Activated CD4-positive, alpha-beta T cell treated with anti-CD3 and anti-CD28 coated beads for 24 hours (primary cell): ENCODE measurements at places on chromosomes 11 and 22.

DNA sequence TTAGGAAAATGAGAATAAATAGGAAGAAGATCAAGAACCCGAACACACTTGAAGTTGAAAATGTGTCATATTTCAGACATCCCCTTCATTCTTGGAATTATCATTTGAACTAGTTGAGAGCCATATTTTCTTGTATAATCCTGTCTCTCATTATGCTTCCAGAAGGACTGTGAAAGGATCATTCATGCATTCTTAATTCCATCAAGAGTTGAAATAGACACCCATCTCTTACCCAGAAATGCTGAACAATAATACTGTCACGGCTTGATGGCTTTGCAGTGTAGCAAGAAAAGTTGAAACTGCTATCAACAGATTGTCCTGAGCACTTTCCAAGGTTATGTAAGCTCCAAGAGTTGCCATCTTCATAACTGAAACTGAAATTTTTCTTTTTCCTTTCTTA, 79.7 kb downstream of the ARHGAP42 start:
- DNase-seq = no peak

- no peak for DNase-seq
Measured at GRCh38 chr22:29830585-29830984, 7.5 kb downstream of the ASCC2 start.

GRCh38 chr22:33018232-33018864, 39.8 kb downstream of the SYN3 start:
- DNase-seq = peak; percentile 39

- no peak for DNase-seq
Measured at GRCh38 chr11:71171576-71171975, 80.8 kb downstream of the SHANK2 start.

GRCh38 chr22:20571078-20571503, 63.7 kb downstream of the MED15 start:
- no peak for DNase-seq

DNA sequence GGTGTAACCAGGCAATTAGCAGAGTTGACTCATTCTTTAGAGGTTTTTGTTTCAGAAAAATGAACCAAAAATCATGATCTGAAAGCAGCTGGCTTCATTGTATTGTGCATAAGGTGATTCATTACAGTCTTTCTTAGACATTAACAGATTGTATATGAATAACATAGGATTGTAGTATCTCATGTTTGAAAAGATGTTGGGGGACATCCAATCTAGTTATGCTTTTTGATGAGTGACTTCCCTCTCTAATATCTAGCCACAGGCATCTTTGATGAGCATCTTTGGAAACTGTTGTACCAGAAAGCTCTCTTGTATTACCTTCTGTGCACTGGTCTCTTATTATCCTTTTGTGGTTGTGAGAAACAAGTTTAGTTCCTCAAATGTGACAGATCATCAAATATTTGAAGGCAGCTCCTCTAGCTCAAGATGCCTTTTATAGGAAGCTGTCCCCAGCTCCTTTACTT, 8.3 kb downstream of the GRK3 start:
- no peak for DNase-seq

DNA sequence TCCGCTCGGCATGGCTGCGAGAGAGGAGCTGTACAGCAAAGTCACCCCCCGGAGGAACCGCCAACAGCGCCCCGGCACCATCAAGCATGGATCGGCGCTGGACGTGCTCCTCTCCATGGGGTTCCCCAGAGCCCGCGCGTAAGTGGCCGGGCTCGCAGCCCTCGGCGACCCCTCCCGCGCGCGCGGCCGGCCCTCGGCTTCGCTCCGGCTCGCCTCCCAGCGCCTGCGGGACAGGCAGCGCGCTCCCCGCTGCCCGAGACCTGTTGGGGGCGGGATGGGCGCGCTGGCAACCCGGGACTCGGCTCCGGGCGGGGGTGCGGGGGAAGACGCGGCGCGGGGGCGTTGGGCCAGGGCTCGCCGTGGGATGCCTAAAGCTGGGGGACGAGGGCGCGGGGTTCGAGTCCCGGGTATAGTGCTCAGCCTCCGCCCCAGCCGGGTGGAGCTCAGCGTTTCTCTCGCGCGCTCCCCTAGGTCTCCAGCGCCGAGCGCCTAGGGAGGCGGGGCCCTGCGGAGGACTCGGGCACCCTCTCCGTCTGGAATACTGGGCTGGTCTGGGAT, 630 bp downstream of the UBASH3B start:
- peak; percentile 30 for DNase-seq

DNA sequence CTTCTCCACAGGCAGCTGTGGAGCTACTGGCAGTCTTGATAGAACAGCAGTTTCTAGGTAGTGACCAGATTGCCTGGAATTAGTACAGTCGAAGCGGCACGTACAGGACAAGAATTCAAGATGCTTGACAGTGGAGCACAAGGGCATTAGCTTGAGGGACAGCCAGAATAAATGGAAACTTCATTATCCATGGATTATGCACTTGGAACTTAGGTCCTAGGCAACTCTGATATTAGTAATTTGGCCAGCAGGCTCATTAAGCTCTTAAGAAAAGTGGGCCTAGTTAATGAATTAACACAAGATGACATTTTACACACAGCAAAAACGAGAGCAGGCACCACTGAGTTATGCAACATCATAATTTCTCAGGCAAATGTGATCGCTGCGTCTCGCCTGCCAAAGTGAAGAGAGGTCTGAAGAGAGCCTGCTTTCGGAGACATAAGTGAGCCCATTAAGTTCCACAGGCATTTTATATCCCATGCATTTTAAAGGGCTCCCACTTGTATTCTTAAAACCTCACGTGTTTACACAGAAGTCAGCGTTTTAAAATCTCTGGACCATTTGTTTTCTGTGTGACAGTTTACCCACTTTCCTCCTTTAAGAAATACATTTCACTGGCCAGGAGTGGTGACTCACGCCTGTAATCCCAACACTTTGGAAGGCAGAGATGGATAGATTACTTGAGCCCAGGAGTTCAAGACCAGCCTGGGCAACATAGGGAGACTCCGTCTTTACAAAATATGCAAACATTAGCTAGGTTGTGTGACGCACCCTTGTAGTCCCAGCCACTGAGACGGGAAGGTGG, 66.2 kb downstream of the COMMD9 start:
- no peak for DNase-seq

DNA sequence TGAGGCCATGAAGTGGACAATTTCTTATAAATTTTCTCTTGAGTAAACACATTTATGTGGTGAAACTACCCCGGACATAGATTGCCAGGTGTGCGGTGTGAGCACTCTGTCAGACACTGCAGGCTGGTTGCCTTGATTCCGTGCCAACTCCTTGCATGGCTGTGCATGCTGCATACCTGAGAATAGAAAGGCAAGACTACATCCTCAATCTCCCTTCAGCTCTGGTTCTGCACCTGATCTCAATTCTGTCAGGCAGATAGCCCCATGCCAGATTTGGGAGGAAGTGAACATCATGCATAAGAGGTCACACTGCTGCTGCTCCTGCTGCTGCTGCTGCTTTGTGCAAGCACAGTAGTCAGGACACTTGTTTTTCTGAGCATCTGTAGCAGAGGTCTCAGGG, 42.5 kb upstream of the DEUP1 start:
- DNase-seq = no peak

GRCh38 chr22:40676644-40677043, 2.6 kb upstream of the MCHR1 start:
- no peak for DNase-seq

DNA sequence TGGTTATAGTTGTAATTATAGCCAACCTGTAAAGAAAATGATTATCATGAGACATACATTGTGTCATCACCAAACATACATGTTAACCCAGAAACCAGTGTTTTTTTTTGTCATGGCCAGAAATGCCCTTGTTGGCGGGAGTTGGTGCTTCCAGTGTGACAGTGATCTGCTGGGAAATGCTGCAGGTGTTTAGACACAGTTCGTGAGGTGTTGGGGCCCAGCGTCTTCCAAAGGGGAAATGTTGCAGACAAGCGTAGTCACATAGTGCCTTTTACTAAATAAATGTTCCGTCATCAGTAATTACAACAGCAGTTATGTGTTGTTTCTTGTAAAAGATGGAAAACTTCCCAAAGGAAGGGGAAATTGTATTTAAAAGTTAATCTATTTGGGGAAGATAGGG, 92.6 kb upstream of the GAL start:
- no peak for DNase-seq

DNA sequence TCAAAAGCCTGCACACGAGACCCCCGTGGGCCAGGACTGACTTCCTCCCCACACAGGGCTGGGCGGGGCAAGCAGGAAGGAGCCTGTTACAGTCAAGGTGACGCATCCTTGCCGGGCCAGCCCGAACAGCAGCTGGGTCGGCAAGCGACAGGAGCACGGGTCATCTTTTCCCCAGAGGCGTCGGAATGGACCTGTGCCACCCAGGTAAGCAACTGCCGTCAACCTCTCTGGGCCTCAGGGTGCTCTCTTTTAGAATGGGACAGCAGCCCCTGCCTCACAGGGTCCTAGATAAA, at the start of gene CYTH4:
Gene CYTH4, plus strand, starts transcription at position 124 of the 293 bp plus-strand sequence. Its CDS starts 62 bp downstream, at position 186.
- peak; percentile 66 for DNase-seq

GRCh38 chr22:44256556-44257485, 55.9 kb downstream of the SHISAL1 start:
- no peak for DNase-seq

DNA sequence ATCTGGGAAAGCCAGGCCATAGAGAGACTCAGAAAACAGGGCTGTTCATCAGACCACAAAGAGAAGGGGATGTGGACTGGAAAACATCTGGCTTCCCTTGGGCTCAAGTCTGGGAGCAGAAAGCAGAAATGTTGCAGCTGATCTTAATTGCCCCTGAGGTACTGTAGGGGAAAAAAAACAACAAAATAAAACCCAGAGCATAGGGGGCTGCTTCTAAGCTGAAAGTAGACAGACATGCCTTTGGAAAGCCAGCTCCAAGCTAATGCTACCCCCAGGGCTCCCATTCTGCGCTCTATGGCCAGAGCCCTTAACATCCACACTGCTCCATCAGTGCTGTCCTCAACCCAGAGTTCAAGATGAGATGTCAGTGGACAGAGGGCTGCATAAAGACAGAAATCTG, 2.0 kb upstream of the PACSIN3 start:
- DNase-seq = no peak

- DNase-seq = no peak
Measured at GRCh38 chr11:43756575-43756974, 76.0 kb downstream of the HSD17B12 start.

GRCh38 chr22:41512421-41513194, 31.7 kb downstream of the POLR3H start:
- no peak for DNase-seq

DNA sequence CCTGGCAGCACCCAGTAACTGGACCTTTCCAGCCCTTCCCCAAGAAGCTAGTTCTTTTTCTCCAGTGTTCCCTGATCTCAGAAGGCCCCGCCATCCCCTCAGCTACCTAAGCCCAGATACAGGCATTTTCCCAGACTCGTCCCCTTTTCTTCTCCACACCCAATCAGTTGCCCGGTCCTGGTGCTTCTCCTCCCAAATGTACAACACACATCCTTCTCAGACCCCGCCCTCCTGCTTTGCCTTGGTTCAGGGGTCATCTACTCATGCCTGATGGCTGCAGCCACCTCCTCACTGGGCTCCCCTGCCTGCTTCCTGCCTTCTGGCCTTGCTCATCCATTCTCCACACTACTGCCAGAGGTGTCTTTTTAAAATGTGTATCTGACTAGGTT, 6.5 kb downstream of the TKFC start:
- no peak for DNase-seq
